ENCODE measurements at places on chromosomes 2 and 18.

DNA sequence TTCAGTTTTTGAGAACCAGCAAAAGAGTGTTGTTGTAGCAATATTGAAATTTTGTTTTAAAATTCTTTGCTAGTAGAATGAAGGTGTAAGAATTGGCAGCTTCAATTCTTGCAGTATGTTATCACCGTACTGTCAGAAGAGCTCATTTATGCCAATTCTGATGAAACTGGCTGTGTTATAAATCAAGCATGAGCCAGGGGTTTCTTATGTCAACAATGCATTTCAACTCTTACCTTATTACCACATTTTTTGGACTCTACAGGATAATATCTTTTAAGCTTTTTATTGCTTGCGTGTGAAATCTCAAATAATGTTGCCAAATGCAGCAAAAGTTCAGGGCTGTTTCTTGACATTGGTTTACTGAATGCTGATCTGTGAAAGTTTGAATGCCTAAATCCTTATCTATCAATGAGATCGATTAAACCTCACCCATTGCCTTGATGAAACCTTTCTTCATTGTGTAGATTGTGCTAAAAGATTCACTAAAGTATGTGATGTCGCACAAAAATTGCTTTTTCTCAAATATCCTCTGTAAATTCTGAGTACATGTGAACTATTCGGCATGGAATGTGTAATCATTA, 1389.3 kb upstream of the ZEB2 start:
- DNase-seq, result peak; percentile 19

- DNase-seq, result no peak
Observed at GRCh38 chr2:46298272-46298521, 990 bp downstream of the EPAS1 start.

GRCh38 chr18:26791676-26792075, 73.8 kb downstream of the AQP4 start:
- DNase-seq, result peak; percentile 35

DNA sequence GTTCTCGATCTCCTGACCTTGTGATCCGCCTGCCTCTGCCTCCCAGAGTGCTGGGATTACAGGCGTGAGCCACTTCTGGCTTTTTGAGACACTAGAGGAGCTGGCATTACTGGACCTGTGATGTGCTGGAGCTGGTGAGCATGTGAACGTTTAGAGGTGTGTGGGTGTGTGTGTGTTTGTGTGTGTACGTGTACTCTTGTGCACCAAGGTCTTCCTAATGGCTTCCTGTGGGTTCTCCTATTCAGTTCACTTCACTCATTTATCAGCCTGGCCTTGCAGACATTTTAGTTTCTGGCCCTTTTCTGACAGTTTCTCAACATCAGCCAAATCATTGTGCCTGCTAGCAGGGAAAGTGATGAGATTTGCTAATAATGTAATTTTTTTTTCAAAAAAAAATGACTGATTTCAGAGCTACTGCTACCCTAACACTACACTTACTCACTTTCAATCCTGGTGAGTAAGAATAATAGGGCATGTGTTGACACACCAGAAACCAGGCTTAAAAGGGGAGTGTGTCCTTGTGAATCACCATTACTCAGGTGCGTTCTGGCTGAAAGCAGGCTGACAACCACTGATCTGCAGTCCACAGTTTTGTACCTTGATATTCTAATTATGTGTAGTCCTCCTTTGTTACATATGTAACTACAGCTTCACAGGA, 41.0 kb upstream of the ACTR3 start:
- peak; percentile 58 for DNase-seq

DNA sequence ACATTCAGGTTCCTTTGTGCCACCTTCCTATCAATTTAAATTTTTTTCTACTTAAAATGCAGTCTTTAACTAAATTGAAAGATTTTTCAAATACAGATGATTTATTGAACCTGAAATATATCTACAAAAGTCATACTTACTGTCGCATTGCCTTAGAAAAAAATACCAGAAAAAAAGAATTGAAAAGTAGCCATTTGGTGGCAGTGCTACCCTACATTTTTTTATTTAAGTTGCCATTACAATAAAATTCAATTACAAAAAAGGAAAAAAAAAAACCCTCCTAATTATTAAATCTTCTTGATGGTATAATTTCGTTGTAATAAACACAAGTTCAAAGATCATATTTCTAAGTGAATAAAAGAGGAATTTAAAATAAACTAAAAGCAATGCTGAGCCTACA, 43.4 kb downstream of the DSC3 start:
- DNase-seq, result no peak

DNA sequence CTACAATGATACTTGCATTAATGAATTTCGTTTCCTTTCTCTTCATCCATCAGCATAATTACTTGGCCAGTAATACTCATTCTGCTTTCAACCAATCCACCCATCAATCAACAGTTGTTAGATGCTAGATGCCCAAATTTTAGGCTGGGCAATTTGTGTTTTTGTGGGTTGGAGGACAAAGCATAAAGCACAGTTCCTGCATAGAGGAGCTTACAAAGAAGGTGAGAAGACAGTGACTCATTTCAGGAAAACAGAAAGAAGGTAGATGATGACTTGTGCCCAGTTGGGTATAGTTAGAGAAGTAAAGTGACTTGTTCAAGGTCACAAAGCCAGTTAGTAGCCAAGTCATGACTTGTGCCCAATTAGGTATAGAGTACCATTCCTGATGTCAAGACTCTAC, 1186.8 kb upstream of the CELF4 start:
- no peak for DNase-seq

- peak; percentile 51 for DNase-seq
Observed at GRCh38 chr2:215397632-215398341, 38.1 kb downstream of the FN1 start.

- DNase-seq, result peak; percentile 45
Observed at GRCh38 chr18:3998698-3999333, 456.3 kb downstream of the DLGAP1 start.

DNA sequence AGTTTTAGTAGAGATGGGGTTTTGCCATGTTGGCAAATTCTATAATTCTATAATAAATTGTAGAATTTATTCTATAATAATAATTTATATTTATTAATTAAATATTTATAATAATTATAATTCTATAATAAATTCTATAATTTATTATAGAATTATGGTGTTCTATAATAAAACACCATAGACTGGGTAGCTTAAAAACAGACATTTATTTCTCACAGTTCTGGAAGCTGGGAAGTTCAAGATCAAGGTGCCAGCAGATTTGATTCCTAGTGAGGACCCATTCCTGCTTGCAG, 130.9 kb upstream of the PELI1 start:
- DNase-seq, result no peak

GRCh38 chr2:162074928-162075688, 1.1 kb upstream of the DPP4 start:
- DNase-seq, result peak; percentile 66

- no peak for DNase-seq
Observed at GRCh38 chr2:9601397-9601796, 29.4 kb downstream of the YWHAQ start.

DNA sequence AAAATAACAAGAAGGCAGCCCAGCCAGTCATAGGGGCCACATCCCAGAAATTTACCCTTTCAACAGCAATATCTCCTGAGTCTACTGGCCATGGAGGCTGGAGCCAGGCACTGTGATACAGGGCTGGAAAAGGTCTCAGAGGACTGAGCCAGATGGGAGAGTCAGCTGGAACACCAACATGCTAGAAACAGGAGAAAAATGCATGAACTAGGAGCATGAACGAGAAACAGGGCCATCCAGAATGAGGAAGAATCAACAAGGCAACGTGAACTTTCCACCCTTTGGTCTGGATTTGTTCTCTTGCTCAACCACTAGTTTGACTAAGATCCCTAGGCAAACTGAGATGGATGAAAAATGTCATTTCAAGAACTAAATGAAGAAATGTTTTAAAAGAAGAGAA, 13.1 kb downstream of the PID1 start:
- DNase-seq, result no peak

DNA sequence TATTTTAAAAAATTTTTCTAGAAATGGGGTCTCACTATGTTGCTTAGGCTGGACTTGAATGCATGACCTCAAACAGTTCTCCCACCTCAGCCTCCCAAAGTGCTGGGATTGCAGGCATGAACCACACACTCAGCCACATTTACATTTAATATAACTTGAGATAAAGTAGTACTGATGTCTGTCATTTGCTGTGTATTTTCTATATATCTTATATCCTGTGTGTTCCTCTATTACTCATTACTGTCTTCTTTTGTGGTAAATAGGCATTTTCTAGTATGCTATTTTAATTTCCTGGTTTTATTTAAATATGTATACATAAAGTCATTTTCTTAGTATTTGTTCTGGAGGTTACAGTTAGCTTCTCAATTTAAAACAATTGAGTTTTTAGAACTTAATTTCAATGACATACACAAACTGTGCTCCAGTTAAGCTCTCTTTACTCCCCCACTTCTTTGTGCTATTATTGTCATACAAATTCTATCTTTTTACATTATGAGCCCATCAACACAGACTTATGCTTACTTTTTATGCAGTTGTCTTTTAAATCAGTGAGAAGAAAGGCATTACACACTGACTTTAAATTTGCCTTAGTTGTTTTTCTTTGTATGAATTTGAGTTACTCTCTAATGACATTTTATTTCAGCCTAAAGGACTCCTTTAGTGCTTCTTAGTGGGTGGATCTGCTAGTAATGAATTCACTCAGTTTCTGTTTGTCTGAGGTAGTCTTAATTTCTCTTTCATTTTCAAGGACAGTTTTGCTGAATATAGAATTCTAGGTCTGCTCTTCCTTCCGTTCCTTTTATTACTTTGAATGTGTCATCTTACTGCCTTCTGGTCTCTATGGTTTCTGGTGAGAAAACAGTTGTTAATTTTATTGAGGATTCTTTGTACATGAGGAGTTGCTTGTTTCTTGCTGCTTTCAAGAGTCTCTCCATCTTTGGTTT, 6.2 kb upstream of the INPP4A start:
- DNase-seq, result no peak

DNA sequence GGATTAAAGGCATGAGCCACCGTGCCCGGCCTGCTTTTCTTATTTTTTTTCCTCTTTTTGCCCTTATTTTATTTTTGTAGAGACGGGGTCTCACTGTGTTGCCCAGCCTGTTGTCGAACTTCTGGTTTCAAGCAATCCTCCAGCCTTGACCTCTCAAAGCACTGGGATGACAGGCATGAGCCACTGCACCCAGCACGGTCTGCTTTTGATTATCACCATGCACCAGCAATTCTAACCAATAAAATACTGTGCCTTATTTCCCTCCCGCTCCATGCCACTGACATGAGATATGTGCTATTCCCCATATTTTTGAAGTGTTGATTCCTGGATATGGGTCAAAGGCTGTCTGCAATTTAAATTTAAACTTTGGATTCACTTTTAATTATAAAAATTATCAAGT, 42.9 kb downstream of the ACYP2 start:
- DNase-seq, result no peak

DNA sequence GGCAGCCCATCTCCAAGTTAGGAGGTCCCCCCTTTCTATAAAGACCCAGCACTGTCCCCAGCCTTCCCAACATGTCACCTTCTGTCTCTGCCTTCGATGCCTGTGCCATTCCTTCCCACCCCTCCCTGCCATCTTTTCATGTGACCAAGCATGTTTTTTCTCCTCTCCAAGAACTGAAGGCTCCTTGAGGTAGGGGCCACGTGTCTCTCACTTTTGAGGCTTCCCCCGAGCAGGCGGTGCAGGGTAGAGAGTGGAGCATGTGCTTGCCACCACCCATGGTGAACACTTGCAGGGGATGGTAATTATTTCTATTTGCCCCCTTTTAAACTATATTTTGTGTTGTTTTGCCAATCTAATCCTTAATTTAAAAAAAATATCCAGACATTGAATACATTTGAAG, 168.4 kb downstream of the ACKR3 start:
- DNase-seq, result no peak

DNA sequence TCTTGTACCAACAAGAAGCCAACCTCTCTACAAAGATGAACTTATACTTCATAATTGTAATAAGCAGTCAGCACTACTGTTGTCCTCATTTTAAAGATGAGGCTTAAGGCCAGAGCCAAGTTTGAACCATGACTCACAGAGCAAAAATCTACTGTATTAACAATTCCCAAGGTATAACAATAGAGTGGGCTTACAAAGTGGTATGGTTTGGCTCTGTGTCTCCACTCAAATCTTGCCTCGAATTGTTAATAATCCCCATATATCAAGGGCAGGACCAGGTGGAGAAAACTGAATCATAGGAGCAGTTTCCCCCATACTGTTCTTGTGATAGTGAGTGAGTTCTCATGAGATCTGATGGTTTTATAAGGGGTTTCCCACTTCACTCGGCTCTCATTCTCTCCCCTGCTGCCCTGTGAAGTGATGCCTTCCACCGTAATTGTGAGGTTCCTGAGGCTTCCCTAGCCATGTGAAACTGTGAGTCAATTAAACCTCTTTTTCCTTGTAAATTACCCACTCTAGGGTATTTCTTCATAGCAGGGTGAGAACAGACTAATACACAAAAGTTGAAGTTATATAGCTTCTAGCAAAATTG, 19.5 kb downstream of the MRPL44 start:
- peak; percentile 86 for DNase-seq

DNA sequence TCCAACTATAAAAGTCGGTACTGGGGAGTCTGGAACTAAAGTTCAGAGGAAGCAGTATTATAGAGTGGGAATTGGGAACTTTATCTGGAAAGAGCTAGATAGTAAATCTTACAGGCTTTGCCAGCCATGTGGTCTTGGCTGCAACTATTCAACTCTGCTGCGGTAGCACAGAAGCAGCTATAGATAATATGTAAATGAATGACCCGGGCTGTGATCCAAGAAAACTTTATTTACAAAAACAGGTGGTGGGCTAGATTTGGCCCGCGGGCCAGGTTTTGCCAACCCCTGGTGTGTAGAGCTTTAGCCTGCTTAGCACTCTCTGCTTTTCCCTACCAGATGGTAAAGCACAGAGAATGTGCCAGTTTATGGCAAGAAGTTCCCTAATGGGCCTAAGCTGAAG, 70.8 kb downstream of the TNP1 start:
- DNase-seq, result no peak

GRCh38 chr2:196166876-196167275, 4.5 kb downstream of the STK17B start:
- peak; percentile 93 for DNase-seq

DNA sequence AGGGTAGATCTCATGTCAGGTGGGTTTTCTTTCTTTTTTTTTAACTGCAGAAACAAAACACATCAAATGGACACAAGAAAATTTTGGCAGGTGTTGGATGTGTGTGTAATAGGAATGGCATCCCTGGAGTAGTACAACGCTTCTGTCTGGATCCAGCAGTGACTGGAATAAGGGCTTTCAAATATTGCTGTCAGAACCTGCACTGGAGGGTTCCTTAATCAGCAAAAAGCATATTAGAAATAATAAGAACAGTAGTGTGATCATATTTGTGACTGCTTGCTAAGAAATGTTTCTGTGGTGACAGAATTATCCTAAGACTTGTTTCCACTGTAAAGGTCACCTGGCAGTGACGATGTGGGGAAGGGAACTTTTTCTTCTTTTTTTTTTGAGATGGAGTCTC, 30.8 kb downstream of the CREG2 start:
- peak; percentile 41 for DNase-seq

GRCh38 chr18:2901423-2901985, 54.7 kb downstream of the EMILIN2 start:
- DNase-seq, result peak; percentile 73

DNA sequence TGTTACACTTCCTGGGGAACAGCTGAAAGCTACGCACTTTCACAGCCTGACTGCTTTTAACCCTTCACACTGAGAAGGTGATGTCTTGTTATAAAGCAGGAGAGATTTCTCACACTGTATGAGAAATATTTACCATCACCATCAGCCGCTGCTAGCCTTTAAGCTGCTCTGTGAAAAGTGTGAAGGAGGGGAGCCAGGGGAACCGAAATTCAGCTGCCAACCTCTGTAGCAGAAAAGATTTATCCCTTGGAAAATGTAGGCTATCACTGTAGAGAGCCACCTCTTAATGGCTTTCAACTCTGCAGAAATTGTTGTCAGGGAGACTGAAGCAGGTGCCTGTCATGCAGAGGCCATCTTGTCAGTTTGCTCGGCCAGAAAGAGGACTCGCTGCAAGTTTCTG, 145.3 kb downstream of the SP3 start:
- DNase-seq, result no peak

Measured in fibroblast of lung (primary cell).